ENCODE measurements at places on chromosomes 3 and 15.

DNA sequence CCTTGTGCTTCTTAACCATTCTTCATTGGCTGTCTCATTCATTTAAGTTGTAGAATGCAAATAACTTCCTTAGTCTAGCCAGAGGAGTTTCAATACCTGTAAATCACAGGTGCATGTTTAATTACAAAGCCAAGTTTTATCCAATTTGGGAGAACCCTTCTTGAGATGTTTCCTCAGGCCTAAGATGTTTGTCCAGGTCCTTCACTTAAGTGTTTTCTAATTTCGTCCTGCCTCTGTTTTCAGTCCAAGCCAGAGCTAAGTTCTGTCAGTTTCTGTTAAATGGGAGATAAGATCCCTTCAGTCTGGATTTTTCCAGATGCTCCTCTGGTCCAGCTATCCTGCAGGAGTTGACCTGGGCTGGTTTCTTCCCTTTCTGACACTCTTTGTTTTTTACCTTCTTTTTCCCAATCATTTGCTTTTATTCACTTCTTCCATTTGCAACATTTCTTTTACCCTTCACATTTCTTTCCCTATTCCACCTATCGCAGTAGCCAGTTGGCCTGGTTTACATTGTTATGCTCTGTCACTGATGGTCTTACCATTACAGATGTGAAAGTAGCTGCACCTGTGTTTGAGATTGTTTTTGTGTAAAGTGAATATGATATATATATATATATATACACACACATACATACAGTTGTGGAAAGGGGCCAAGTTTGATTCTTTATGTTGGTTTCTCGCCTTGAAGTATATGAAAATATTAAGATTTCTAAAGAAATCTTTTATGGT lies 34.5 kb downstream of the EIF2AK4 start:
- no peak for DNase-seq

DNA sequence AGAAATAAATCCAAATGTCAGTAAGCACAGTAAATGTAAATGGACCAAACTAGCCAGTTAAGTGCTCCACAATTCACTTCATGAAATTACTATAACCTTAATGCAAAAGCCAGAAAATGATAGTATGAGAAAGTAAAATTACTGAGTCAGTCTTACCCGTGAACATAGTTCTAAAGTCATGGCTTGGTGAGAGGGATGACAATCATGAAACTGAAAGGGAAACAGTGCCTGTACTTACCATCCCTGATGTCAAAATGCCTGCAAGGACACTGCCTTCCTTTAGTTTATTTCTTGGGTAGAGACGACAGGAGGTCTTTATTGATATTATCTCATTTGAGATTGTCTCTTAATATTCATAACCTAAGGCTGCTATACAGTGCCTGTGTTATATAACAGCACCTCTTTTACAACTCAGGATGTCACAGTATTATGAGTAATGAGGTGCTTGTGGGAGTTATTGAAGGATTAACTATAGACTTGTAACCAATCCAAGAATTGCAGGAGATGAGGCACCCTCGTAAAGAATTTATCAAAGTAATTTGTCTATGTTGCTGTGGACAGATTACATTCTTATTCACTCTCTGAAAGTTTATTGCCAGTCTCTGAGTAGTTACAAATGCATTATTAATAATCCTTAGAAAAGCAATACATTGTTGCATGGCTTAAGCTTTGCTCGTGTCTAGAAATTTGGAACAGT lies 142.9 kb upstream of the BFSP2 start:
- no peak for DNase-seq

GRCh38 chr3:120393243-120393642 lies 44.1 kb upstream of the LRRC58 start:
- no peak for DNase-seq

- DNase-seq = no peak
Measured at GRCh38 chr3:8555113-8555661, 53.6 kb downstream of the LMCD1 start.

DNA sequence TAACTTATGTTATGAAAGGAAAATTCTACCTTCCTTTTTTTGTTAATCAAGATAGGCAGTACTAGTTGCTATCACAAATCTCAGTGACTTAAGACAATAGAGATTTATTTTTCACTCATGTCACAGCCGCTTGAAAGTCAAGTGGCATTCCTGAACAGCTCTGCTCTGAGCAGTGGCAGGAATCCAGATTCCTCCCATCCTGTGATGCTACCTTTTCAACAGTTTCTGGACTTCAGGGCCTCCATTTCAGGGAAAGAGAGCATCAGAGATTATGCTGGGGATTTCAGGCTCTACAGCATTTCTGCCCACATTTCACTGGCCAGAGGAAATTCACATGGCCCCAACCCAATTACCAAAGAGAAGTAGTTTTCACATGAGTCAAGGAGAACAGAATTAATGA lies 83.4 kb downstream of the IL1RAP start:
- no peak for DNase-seq

- no peak for DNase-seq
Measured at GRCh38 chr3:67642734-67643133, 11.7 kb downstream of the SUCLG2 start.

- DNase-seq = no peak
Measured at GRCh38 chr3:111926266-111926676, 52.6 kb upstream of the ABHD10 start.

GRCh38 chr3:51735950-51736349 lies 29.1 kb downstream of the GRM2 start:
- no peak for DNase-seq

GRCh38 chr3:43870120-43870519 lies 179.4 kb downstream of the ABHD5 start:
- no peak for DNase-seq

GRCh38 chr15:69224383-69224782 lies 63.9 kb downstream of the GLCE start:
- no peak for DNase-seq

DNA sequence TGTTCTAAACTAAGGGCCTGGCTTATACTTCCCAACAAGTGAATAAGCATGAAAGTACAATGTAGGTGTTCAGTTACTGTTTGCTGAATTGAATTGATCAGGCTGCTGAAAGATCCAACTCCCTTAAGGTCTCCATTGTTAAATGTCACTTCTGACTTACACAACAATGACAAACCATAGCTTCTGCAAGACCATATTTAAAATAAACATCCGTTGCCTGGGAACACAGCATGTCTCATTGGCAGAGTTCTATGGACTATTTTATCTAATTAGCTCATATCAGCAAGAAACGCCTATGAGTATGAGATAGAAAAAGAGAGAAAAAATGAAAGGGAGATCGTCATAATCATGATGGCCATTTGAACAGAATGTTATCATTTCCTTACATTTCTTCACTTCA lies 605.4 kb downstream of the FGF12 start:
- no peak for DNase-seq

GRCh38 chr3:141478139-141478538 lies 8.7 kb upstream of the RASA2 start:
- no peak for DNase-seq

- DNase-seq = peak; percentile 82
Measured at GRCh38 chr15:90101969-90102890, at the start of gene IDH2. Gene IDH2, minus strand, starts transcription at chr15:90102468. Its CDS starts 78 bp downstream, at chr15:90102390.

- DNase-seq = no peak
Measured at GRCh38 chr3:146115619-146116018, 45.4 kb downstream of the PLOD2 start.
